Fibroblast of skin of right biceps (primary cell): ENCODE measurements at places on chromosomes 7 and 10.
A peak's percentile ranks its signal among the peaks of the same experiment; 100 is the strongest.

GRCh38 chr10:28375399-28376354 is 72.8 kb upstream of the MPP7 start:
- DNase-seq: peak; percentile 49

DNA sequence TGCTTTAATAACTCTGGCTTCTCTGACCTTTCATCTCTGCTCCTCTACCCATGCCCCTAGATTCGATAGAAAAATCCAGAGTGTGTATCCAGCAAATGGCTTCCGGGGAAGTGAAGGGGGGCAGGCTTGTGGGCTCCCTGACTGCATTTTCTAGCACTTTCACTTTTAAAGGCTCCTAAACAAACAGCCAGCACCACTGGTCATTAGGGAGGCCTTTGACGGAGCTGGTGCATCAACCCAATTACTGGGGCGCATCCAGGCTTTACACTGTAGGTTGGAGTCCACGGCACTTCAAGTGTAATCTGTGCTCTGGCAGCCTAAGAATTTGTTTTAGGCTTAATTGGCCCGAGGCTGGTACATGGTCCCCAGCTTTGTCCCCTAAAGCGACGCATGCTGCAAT is 291.9 kb downstream of the GFRA1 start:
- DNase-seq: no peak

DNA sequence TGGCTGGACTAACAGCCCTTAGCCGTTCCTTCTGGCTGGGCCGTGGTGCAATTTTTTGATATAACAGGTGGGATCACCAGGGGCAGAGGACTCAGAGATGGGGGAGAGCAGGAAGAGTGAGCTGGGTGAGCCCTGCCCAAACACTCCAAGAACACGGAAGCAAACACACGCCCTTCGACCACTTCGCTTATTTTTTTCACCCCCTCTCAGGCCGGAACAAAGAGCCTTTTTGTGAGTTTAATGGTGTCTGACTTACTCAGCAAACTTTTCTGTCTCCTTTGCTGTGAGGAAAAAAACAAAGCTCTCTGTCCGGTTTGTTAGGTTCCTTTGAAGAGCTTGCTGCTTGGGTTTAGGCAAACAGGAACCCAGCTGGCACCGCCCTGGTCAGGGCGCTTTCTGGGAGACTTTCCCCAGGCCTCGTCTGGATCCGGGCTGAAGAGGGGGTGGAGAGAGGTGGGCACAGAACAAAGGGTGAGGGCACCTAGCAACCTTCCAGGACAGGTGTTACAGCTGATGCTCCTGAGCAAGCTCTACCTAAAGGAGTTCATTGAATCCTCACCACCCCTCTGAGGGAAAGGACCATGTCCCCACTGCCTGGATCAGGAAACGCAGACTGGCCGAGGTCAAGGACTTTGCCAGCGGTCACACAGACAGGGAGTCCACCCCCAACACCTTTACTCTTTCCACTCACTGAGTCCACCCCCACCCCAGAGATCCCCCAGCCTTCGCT is 23.3 kb downstream of the CALML3 start:
- DNase-seq: no peak

- no peak for DNase-seq
Measured at GRCh38 chr7:32221056-32221455, 150.8 kb upstream of the PDE1C start.

- no peak for DNase-seq
Measured at GRCh38 chr10:45463244-45464116, 89.5 kb downstream of the ALOX5 start.

DNA sequence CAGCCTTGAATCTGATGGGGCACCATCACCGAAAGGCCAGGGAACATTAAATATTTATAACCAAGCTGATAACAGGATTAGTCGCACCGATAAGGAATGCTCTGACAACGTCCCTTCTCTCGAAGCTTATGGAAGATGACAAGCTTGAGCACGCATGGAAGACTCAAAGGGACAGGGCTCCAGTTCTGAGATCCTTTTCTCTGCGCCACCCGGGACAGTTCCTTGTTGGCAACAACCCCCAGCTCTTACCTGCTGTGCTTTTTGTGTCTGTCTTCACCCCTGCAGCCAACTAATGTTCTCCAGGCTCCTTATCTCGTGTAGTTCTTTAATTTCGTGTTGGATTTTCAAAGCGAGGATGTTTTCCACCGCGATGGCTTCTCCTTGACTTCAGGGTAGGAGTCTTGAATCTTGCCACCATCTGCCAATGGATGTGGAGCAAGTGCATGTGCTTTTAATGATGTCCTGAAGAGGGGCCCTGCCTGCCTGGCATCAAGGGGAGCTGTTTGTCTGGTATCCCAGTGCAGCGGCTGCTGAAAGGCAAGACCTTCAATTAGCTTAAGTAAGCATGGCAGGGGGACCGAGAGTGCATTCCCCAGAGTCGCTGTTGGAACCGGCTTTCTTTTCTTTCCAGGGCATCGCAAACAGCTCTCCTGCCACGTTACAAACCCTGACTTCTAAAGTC is 354 bp upstream of the FERD3L start:
- no peak for DNase-seq
